Fibroblast of skin of right quadriceps (primary cell): ENCODE measurements at places on chromosomes 12 and 14.

DNA sequence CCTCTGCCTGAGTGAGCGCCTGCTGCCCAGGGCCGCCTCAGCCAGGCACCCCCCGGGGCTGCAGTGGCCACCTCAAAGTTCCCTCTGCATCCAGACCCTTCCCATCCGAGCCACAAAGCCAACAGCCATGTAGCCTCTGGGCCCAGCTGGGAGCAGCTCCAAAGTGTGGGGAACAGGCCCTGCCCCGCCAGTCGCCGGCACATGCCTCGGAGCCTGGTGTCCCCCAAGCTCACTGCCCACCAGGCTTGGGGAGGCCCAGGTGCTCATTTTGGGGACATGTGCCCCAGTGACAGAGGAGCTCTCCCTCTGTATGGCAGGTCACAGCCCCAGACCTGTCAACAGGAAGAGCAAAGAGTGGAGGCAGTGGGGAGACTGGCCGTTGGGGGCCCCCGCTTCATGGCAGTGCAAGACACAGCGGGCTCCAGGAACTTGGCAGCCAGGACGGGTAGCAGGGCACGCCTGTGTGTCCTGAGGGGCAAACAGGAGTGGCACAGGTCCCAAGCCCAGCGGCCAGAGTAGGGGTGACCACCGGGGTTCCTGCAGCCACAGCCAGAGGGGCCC is 29.9 kb downstream of the JAG2 start:
- no peak for DNase-seq

- peak; percentile 31 for DNase-seq
Measured at GRCh38 chr14:54116972-54117371, 160.3 kb upstream of the BMP4 start.

GRCh38 chr14:75875958-75876357 is 105.8 kb downstream of the TGFB3 start:
- no peak for DNase-seq

- DNase-seq = no peak
Measured at GRCh38 chr12:94390130-94390485, 69.6 kb downstream of the CEP83 start.

GRCh38 chr12:125360540-125360939 is 295.3 kb downstream of the AACS start:
- DNase-seq = no peak

- no peak for DNase-seq
Measured at GRCh38 chr12:120658286-120659150, 18.1 kb downstream of the CABP1 start.

GRCh38 chr14:22485649-22486048 is 103.4 kb downstream of the DAD1 start:
- DNase-seq = no peak

DNA sequence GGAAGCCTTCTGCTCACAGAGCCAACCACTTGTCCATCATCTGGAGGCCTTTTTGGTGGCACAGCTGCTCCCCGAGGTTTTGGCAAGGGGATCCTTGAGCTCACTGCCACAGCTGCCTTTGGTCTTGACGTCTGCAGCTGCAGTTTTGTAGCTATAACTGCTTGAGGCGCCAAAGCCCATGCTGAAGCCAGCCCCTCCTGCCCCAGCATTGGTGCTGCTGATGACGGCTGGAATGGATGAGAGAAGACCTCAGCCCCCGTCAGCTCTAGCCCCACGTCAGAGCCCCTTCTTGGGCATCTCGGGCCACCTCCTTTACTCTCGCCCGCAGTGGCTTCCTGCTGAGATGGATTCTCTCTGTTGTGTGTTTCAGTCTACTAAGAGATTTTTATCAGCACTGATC is 12.3 kb upstream of the KRT74 start:
- no peak for DNase-seq

DNA sequence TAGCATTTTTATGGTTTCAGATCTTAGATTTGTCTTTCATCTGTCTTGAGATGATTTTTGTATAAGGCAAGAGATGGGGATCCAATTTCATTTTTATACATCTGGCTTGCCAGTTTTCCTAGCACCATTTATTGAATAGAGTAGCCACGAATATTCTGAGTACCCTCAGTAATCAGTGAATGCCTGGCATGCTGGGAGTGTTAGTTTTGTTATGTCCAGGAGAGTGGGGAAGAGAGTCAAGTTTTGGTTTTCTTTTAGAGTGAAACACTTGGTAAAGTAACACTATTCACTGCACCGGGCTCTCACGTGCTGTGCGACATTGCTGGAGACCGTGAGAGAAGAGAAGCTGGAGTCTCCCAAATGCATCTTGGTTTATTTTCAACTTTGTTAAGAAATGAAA is 31.3 kb downstream of the DERA start:
- DNase-seq = no peak

DNA sequence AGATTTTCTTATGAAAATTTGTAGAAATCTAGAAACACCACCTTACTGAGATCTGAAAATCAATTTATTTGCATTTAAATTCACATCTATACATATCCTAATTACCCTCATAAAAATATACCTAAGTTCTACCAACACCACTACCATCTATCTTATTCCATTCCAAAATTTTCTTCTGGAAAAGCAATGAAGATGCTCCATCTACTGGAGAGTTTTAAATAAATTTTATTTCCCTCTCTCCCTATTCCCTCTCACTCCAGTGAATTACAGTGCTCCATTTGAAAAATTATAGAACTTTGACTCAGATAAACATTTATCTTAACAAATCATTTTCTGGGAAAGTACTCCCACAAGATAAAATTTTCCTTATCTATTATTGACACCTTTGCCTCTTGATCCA is 2.3 kb upstream of the C14orf39 start:
- DNase-seq = no peak

DNA sequence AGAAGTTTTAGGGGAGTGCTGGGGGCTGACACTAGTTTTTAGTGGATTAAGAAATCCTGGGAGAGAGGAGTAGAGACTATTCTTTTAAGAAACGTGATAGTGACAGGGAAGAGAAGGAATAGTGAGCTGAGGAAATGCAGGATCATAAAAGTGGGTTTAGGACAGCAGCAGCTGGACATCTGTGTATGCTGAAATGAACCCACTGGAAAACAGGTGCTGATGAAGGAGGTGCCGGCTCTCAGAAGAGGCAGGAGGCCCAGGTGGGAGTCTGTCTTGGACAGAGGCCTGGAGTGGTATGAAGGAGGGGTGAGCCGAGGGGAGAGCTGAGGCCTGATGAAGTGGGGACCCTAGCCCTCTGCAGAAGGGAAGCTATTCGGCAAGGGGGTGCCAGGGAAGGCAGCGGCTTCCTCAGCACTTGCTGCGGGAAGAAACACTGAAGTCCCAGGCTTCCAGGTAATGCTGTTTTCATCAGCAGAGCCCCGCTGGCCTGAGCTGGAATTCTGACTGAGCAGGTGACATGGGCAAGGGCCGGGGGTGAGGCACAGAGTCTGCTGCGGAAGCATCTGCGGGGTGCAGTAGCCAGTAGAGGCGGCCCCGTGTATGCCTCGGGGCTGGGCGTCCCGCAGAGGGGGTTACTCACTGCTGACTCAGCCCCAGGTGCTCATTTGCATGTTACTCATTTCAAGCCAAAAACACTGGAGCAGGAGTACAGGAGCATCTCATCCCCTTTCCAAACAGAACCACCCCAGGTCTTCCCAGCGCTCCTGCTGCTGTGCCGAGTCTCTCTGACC is 89.7 kb downstream of the TMCC3 start:
- DNase-seq = peak; percentile 16

DNA sequence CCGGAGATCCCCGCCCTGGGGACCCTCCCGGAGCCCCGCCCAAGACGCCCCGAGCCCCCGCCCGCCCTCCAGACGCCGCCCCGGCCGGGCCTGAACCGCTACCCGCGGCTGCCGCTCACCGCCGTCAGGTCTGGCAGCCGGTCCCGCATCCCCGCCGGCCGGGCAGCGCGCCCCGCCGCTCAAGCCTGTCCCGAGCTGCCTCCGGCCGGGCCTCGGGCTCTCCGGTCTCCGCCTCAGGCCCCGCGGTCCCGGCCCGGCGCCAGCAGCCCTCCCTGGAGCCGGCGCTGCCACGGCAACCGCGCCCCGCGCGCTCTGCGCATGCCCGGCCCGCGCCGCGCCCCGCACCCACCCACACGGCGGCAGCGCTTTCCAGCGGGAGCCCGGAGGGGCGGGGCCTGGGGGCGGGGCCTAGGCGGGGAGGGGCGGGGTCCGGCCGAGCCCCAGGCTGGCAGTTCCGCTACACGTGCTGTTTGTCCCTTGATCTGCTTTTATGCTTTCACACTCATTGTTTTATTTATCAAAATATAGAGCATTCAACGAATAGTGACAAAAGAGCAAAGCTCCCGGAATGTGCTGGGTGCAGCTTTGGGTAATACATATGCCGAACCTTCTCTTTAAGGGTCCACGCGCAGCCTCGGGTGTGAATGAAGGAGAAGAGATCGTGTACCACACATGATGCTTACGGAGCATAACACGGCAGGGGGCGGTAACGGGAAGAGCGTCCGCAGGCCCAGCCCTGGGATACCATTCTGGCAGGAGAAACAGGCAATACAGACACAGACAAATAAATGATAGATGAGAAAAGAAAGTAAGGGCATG is at the start of gene STX2:
STX2 (minus strand) TSS at position 300 of the 819 bp plus-strand sequence; CDS start at position 149, 151 bp downstream.
- DNase-seq = peak; percentile 82

DNA sequence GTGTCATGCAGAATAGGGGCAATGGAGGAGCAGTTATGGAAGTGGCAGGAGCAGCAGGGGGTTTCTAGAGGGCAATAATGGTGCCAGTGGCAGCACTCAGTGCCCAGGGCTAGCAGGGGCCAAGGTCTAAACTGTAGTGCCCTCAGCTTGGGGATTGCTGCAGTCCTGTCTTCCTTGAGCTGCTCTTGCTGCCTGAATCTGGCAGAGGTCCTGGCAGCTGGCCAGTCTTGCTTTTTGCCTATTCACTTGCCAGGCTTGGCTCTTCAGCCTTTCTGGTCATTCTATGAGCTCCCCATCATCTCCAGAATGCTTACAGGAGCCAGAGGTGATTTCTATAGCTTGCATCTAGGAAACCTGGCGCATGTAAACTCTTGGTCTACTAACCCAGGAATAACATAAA is 72.0 kb downstream of the SUDS3 start:
- DNase-seq = no peak

DNA sequence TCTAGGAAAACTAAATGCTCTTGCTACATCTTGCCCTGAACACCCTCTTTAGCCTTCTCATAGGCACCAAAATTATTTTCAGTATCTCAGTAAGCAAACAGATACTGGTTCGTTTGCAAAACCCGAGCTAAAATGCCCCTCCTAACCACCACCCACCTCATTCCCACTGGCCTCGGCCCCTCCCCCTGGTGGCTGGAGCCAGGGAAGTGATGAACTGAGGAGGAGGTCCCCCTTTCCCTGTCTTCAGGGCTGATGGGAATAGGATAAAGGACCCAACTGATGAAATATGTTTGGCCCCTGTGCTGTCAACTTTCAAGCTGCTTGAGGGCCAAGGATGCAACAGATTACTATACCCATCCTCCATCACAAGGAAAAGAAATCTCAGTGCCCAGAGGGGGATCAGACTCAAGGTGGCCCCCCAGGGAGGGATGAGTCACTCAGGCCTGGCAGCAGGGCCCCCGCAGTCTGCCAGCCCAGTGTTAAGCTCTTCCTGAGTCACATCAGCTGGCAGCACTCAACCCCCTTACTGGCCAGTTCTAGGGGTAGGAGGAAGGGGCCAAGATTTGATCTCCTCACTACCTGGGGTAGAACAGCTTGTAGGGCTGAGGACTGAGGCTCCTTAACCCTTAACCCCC is 1.7 kb downstream of the ANKRD52 start:
- DNase-seq = peak; percentile 46

DNA sequence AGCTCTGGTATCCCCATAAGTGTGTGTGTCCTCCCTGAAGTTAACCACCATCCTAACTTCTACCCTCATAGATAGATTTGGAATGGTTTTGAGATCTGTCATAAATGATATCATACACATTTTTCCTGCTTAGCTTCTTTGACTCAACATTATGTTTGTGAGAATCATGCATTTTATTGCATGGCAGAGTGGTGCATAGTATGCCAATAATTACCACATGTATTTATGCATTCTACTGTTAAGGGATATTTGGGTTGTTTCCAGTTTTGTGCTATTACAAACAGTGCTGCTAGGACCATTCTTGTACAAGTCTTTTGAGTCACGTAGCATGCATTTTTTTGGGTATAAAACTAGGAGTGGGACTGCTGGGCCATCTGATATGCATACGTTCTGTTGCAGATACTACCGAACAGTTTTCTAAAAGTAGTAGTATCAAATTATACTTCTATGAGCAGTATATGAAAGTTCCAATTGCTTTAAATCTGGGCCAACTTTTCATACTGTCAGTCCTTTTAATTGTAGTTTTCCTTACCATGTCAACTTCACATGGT is 13.4 kb downstream of the GRIP1 start:
- DNase-seq = peak; percentile 76

DNA sequence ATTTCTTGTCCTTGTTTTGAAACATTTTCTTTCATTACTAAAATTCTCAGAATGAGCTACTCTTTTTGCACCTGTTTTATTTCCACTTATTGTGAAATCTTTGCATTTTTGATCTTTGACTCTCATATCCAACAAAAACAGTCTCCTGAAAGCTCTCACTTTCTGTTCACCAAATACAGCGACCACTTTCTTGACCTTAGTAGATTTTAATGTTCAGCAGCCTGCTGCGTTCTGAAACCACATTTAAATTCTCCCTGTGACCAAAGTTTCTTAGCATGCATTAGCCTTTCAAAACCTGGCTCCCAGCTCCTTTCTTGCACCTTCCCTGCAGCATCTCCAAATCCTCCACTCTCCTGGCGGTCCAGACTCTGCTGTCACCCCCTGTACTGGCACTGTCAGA is 404.4 kb upstream of the PDE3A start:
- no peak for DNase-seq

DNA sequence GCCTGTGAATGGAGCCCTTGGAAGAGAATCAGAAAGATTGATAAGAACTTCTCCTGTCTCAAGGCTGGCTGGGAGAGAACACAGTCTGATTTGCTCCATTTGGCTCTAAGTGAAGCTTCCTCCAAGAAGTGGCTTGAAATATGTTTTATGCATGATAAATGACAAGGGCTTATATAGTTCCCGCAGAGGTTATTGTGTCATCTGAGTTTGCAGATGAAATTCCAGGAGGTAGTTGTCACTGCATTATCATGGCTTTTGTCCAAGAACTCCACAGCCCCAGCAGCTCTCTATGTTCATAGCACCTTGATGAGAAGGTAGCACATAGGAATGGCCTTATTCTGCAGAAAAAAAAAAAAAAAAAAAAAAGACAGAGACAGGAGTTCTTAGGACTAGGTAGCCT is 108.5 kb downstream of the DACT1 start:
- peak; percentile 92 for DNase-seq

DNA sequence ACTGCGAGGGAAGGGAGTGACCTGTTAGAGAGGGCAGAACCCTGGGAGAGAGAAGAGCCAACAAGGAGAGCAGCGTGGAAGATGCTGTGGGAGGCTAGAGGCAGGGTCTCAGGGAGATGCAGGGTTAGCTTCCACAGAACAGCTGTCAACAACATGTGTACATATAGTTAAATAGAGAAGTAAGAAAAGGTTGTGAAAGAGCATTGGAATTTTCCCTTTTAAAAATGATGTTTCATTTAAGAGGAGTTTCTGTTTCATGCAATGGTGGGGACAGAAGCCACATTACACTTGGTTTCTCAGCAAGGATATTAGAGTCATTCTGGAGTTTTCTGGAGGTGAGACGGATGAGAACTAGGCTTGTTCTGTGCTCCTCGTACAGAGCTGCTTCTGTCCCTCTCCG is 23.8 kb upstream of the TBC1D30 start:
- no peak for DNase-seq
